ENCODE measurements at places on chromosomes 7 and 10.

- no peak for DNase-seq
Observed at GRCh38 chr10:113354711-113355110, 198.1 kb upstream of the HABP2 start.

- DNase-seq: no peak
Observed at GRCh38 chr7:105651798-105652197, 70.5 kb upstream of the EFCAB10 start.

- DNase-seq: peak; percentile 52
Observed at GRCh38 chr10:84138478-84139125, 707 bp upstream of the GHITM start.

DNA sequence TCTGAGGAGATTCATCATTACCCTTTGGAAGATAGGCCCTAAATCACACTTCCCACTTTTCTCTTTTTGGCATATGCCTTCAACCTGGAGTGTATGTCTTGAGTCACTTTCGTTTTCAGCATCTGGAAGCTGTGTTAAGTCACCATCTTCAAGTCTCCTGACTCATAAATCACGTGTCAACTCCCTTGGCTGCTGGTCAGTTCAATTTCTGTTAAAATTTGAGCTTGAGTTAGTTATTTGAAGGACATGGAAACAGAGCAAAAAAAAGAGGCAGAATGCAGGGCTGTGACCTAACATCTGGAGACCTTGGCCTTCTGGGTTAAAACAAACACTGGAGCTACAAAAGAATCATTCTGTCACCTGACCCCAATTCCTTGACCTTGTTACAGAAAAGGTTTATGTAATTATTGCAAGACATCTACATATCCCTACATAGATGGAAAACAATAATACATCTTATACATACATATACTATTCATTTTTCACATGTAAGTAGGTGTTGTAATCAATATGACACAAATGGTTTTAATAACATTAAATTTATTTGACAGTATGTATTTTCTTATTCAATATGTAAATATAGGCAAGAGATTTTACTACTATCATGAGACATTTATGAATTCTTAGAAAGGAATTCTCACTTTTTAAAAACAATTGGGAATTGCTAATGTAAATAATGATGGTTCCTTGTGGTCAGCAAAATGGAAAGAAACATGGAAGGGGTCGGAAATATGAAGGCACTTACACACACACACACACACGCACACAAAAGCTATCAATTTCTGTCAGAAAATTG lies 169.7 kb upstream of the PHYHIPL start:
- no peak for DNase-seq

GRCh38 chr10:5543623-5544022 lies 18.9 kb downstream of the CALML3 start:
- DNase-seq: no peak

DNA sequence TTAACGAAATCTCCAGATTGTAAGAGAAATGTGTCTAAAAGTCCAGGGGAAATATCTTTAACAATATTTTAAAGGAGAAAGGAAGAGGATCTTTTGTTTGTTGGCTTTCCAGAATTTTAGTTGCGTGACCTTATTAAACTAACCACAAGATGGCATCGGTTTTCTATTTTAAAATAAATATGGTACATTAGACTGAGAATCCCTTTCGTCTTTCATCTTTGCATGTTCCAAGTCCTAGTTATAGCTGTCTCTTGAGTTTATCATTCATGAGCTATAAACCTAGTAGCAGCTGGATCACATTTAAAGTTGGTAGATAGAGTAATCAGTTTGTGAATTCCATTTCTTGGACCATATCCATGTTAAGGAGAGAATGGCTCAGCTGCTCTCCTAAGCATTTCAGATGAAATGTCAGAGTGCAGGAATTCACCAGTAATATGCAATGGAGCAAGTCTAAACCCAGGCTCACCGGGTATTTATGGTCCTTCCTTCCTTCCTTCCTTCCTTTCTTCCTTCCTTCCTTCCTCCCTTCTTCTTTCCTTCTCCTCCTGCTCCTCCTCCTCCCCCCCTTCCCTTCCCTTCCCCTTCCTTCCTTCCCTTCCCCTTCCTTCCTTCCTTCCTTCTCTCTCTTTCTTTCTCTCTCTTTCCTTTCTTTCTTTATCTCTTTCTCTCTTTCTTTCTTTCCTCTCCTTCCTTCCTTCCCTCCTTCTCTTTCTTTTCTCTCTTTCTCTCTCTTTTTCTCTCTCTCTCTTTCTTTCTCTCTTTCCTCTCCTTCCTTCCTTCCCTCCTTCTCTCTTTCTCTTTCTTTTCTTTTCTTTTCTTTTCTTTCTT lies 57.8 kb upstream of the RAB18 start:
- DNase-seq: no peak

DNA sequence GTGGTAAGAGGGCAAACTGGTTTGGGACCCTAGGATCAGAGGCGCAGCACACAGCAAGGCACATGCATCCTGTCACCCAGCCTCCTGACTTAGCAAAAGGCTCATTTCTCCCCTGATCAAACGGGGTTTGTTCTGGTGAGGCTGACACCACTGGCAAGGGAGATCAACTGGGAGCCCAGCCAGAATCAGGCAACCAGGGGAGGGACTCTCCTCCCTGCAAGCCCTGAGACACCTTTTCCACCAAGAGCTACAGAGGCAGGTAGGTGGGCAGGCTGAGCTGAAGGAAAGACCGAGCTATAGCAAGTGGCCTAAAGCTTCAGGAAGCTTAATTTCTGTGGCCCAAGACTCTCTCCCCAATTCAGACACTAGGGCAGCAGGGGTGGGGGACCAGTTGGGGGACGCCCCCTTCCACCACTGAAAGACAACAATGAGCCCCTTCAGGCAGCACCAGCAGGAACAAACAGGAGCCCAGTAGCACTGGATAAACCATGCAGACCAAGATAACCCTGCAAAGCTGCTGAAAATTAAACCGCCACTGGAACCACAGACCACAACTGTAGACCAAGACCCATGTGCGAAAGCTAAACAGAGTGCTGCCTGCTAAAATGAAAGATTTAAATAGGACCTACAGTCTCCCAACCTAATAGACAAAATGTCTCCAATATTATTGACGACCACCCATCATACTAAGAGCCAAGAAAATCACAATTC lies 27.1 kb upstream of the SAR1A start:
- DNase-seq: peak; percentile 26

- no peak for DNase-seq
Observed at GRCh38 chr10:33242931-33243330, 91.5 kb downstream of the NRP1 start.

DNA sequence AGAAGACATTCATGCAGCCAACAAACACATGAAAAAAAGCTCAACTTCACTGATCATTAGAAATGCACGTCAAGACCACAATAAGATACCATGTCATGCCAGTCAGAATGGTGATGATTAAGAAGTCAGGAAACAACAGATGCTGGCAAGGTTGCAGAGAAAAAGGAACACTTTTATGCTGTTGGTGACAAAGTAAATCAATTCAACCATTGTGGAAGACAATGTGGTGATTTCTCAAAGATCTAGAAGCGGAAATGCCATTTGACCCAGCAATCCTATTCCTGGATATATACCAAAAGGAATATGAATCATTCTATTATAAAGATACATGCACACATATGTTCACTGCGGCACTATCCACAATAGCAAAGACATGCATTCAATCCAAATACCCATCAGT lies 77.6 kb downstream of the C10orf90 start:
- DNase-seq: no peak

GRCh38 chr7:35691366-35691765 lies 3.6 kb downstream of the HERPUD2 start:
- DNase-seq: no peak

DNA sequence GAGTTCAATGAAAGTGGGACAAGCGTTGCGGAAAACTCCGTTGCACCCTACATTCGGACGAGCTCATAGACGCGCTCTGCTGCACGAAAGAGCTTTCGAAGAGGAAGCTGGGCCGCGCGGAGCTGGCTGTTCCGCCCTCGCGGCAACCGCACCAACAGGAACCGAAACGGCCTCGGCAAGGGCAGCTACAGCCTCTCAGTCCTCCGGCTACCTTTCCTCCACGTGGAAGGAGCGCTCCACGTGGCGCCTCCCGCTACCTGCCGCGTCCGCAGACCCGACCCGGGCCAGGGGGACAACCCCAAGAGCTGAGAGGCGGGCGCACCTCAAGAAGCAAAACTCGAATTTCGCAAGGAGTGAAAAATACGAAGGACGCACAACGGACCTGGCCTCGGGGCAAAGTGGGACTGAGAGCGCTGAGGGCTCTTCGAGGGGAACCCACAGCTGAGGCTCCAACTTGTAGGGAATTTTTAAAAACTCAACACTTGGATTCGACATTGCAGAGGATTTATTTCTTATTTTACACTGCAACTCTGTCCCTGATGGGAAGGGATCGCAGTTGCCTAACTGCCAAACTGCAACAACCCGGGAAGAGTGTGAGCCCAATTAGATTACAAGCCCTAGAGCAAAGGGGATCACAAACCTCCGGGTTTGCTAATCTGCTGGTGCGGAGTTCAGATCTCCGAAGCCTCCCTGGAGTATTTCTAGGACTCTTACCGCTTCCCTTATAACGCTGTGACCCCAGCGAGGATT lies 1.4 kb downstream of the HPSE2 start:
- peak; percentile 61 for DNase-seq

DNA sequence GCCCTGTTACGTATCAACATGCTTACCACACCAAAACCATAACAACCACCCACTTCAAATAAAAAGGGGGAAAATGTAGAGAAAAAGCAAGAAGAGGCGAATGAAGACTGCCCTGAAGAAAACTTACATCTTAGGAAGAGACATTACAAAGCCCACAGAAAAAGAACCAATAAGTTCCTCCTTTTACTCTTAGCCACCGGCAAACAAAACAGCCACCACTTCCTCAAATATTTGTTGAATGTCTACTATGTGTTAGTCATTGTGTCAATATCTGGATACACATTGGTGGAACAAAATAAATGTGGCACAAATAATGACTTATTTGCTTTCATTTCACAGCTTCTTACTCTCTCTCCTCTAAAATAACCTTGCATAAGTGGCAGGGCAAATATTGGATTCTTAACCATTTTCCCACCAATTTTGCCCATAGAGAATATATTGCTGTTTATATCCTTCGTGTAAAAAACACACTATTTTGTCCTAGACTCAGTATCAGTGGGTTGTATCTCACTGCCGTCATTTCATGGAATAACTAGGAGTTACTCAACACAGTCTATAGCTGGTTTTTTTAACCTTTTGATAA lies 106.8 kb downstream of the ANK3 start:
- no peak for DNase-seq

DNA sequence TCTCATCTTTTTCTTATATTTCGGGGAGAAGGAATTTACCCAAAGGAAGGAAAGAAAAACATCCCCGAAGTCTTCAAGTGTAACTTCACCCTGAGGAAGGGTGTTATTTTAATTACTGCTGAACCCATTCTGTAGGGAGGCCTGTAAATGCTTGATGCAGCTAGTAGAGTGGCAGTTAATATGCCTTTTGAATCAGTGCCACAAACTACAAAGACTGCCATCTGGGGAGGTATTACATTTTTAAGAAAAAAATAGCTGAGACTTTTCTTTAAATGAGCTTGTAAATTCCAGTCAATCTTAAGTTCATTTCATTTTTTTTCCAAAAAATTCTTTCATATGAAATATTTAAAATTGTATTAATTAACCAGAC lies 233.1 kb upstream of the FERD3L start:
- no peak for DNase-seq

GRCh38 chr7:113093561-113093960 lies 6.9 kb upstream of the GPR85 start:
- DNase-seq: no peak

- DNase-seq: no peak
Observed at GRCh38 chr10:62386356-62387320, 12.5 kb downstream of the ZNF365 start.
